M059J (cell line): ENCODE measurements at places on chromosomes 16 and 17.

DNA sequence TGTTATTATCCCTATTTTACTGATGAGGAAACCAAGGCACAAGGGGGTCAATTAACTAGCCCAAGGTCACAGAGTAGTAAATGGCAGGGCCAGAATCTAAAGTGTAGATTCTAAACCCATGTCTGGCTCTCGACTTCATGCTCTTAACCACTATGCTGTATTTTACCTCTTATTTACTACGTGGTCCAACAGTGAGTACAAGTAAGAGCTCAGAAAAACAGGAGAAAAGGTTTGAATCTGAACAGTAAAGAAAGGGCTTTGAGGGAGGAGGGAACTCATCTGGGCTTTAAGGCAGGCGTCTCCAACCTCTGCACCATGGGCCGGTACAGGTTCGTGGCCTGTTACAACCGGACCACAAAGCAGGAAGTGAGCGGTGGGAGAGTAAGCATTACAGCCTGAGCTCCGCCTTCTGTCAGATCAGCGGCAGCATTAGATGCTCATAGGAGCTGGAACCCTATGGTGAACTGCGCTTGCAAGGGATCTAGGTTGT is 62.9 kb downstream of the SMURF2 start:
- no peak for DNase-seq

DNA sequence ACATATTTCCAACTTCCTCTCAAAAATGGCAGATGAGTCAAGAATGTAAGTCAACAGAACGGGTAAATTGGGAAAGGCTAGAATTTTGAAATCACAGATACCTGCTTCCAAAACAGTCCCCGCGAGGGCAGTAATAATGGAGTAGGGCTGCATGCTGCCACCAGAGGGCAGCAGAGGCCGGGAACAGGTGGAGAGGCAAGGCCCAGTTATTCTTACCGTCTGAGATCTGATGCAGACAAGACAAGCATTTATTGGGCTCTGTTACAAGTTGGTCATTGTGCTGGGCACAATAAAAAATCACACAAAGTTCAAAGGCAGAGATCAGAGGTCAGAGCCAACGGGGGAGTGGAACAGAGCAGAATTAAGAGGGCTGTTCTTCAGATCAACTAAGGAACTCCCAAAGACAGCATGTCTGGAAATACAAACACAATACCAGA is 8.8 kb upstream of the MLKL start:
- peak; percentile 68 for DNase-seq

DNA sequence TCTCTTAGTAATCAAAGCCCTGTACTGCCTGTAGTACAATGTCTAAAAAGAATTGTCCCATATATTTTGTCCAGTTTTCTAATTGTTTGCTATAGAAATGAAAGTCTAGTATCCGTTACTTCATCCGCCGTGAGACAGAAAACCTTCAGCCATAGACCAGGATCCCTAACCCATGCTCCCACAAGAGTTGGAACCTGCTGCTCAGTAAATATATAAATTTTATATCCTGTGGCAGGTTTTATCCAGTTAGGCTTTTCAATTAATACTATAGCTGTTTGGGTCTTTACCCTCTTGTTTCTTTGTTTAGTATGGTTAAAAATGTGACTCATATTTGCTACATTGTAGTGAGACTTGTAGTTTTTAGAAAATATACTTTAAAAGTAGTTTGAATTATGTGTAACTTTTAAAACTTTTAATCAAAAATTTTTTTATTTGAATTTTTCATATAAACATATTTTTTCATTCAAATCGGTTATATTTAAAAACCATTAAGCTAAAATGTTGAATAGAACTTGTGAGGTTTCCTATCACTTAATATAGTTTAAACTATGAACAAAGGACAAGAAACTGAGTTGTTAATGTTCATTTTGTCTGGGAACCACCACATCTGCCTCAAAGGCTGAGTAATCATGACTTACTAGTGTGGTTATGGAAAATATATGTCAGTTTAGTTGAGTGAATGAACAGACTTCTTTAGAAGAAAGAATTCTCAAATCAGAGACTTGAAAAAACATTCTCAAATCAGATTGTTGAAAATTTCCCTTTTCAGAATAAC is 54.8 kb downstream of the VMP1 start:
- DNase-seq, result peak; percentile 79

DNA sequence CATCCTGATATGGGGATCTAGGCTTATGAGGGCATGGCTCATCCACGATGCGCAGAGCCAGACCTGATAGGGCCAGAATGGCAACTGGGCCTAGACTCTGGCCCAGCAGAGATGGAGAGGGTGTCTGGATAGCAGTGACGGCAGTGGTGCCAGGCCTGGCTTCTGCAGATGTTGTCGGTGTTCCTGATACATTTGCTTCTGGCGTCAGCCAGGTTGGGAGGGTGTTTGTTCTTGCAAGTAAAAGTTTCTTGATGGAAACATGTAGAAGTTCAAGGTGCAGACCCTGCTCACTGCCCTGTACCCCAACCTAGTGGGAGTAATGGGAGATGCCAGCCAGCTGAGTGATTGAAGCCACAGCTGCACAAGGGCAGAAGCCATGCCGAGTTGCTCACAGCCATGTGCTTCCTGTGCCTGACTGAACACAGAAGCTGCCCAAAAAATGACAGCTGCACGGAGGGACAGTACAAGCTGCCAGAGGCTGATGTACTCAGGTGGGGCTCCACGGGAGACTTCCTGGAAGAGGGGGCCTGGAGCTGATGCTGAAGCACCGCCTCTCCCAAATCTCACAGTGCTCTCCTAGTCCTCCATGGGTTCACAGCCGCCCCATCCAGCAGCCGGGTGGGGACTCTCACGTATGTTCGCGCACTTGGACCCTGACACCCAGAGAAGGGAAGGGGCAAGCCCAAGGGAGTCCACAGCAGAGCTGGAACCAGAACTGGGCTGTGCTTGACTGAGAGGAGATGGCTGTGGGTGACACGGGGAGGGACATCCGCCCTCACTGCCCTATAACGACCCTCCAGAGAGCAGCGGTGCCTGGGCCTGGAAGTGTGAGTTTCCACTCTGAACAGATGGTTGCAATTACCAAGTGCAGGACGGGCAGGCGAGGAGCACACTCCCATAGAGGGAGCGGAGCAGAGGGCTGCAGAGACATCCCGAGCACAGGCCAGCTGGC is 78.7 kb downstream of the N4BP1 start:
- no peak for DNase-seq

- DNase-seq, result peak; percentile 52
Observed at GRCh38 chr17:63841350-63842172, 924 bp downstream of the SMARCD2 start.

DNA sequence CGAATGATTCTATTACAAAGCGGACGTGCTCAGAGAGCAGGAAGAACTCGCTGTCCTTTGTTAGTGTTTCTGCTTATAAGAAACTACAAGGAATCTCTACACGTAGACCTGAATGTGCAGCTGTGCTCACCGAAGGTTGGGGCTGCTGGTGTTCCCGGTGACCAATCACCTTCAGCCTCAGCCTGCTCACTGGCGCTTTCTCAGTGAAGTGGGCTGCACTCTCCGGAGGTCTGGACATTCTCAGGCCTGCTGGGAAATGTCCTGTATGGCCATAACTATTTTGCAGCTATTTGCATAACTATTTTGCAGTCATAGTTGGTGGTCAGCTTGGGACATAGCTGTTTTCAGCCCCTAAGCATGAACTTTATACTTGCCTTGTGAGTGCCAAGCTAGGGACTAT is 9.7 kb upstream of the CIAO3 start:
- no peak for DNase-seq
